ENCODE measurements at places on chromosomes 12 and 14.

GRCh38 chr12:95784915-95785314, 5.6 kb downstream of the NTN4 start:
- DNase-seq: no peak

- DNase-seq: no peak
Observed at GRCh38 chr14:74792249-74793039, 29.3 kb downstream of the YLPM1 start.

DNA sequence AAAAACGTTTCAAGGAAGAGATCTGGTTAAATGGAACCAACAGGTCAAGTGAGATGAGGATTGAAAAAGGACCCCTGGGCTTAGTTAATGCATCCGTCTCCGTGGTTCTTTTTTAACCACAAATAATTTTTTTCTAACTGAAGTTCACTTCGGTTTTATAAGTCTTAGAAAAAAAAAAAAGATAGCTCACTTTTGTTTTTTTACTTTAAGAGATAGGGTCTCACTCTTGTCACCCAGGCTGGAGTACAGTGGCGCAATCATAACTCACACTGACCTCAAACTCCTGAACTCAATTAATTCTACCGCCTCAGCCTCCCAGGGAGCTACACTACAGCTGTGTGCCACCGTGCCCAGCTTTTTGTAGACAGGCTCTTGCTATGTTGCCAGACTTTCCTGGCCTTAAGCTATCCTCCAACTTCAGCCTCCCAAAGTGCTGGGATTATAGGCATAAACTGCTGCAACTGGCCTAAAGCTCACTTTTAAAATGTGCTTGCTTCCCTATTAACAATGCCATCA, 11.8 kb downstream of the HNRNPC start:
- no peak for DNase-seq

DNA sequence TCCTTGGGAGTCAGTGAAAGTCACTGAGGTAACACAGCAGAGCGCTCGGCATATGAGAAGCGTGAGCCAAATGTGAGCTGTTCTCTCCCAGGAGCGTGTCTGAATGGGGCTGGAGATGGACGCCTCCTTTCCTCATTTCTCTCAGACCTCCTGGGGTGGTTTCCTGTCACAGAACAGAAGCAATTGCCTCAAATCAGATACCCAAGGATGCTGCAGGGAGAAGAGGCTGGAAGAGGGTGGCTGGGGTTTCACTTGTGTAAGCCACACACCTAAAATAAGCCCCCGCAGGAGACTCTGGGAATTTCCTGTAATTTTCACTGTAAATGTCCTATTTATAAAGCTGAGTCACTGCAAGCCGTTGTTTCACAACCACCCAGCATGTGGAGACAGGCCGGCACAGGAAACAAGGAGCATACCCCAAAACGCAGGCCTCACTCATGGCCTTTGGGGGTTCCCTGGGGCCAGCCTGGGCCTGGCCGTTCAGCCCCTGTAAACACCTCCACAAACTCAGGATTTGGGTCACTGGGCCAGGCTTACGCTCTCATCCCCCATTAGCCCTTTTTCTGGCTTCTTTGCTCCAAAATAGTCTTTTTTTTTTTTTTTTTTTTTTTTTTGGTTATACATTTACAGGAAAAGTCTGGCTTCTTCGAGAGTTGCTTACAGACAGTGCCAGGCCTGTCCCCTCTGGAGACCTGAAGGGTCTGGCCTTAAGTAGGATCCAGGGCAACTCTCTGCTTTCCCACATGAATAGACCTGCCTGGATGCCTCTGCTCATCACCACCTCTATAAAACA, 55.3 kb downstream of the VCPKMT start:
- peak; percentile 90 for DNase-seq

GRCh38 chr12:2286047-2286446, 233.3 kb downstream of the CACNA1C start:
- no peak for DNase-seq

GRCh38 chr12:92027701-92028440, 117.8 kb downstream of the BTG1 start:
- no peak for DNase-seq

DNA sequence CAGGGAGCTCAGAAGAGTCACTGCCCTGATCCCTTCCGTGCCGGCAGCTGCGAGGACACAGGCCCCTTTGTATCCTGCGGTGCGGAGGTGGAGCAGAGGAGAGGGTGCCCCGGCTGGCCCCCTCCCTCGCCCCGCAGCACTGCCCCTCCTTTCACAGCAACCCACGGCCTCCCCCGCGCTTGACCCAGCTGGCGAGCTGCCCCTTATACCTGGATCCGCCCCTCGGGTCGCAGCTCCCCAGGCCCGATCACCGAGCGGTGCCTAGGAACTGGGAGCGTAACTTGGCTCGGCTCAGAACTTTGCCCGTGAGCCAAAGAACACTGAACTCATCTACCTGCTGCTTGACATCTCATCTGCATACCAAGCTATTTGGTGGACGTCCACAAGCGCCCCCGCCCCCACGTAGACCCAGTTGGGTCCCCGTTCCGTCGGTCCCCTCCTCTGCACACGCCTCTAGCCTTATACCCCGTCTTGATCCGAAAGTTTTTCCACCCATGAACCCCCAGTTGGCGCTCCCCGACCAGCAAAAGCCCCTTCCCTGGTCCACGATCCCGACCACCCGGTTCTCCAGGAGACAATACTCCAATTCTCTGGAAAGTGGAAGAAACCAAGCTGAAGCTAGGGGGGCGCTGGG, 697 bp upstream of the DNAJC14 start:
- peak; percentile 30 for DNase-seq

GRCh38 chr14:71400871-71401321, 493.6 kb downstream of the PCNX1 start:
- no peak for DNase-seq

- no peak for DNase-seq
Observed at GRCh38 chr14:53954551-53955228, 1.9 kb downstream of the BMP4 start.

- no peak for DNase-seq
Observed at GRCh38 chr14:74942181-74942580, 13.2 kb downstream of the PGF start.

GRCh38 chr12:57299514-57300016, 48.6 kb upstream of the STAC3 start:
- DNase-seq: no peak

DNA sequence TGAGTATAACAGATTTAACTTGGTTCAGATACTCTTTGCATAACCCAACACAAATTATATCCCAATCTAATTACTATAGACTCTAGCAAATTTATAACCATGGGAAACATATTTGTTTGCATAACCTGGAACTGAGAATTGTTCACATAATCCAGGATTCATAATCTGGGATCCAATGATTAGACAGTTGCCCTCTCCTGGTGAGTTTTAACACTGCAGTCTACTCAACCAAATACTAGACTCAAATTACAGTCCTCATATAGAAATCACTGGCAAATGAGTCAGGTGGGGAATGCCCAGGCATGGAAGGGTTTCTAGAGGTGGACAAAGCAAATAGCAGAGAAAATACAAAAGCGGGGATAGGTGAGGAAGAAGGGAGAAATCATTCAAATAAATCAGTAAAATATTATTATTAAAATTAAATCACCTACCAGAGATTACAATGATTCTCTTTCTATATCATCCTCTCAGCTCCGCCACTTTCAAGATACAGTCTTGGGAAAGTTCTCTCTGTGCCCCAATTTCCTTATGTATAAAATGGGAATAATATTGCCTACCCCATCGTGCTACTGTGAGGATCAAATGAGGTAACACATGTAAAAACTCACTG, 9.4 kb downstream of the GCH1 start:
- peak; percentile 68 for DNase-seq

GRCh38 chr14:73007835-73008234, 19.1 kb downstream of the ZFYVE1 start:
- no peak for DNase-seq

DNA sequence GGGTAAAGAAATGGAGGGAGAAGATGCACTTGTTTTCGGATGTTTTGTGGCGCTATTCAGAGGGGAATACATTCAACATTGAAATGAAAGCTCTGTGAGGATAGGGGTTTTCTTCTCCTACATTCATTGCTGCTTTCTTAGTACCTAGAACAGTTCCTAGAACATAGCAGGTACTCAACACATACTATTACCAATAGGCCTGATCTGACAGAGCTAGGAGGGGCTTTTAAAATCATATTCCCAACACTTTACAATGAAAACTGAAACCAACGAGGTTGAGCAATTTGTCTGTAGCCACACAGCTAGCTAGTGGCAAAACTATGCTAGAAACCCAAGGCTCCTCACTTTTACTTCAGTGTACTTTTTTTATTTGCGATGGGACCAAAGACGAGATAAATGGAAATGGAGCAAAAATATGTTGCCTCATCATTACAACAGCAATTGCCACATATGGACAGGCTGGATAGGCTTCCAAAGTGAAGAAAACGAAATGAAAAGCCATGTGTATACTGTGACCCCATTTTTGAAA, 23.1 kb upstream of the IL22 start:
- DNase-seq: no peak

GRCh38 chr14:76698191-76698590, 63.1 kb upstream of the VASH1 start:
- no peak for DNase-seq

GRCh38 chr12:20629414-20630156, 65.5 kb upstream of the SLCO1C1 start:
- no peak for DNase-seq

DNA sequence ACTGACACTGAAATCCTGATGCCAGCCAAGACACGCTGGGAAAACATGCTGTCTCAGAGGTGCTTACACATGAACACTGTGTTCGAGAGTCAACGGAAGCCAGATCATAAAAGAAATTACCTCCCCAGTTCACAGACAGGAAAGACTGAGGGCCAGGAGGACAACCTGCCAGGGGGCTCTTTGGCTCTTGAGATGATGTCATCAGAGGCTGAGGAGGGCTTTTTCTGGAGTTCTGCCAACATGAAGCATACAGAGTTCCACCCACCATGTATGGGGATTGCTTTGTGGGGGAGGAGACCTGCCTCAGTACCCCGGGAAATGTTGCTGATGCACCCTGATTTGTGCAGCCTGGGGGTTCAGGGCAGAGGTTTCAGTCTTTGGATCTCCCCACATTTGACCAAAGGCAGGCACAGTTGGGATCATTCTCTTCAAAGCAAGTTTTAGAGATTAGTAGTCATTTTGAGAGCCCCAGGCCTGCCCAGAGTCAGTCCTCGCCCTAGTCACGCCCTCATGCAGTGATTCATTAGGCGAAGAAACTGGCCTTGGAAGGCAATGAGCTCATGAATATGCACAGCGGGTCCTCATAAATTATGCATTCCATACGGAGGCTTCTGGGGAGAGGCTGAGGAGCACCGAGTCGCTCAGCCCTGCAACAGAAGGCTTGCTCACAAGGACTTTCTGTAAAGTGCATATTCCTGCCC, 34.9 kb upstream of the EML1 start:
- DNase-seq: peak; percentile 86

GRCh38 chr14:95935228-95935822, 58.7 kb downstream of the TUNAR start:
- peak; percentile 20 for DNase-seq

- no peak for DNase-seq
Observed at GRCh38 chr12:109764776-109765445, 51.3 kb downstream of the FAM222A start.

DNA sequence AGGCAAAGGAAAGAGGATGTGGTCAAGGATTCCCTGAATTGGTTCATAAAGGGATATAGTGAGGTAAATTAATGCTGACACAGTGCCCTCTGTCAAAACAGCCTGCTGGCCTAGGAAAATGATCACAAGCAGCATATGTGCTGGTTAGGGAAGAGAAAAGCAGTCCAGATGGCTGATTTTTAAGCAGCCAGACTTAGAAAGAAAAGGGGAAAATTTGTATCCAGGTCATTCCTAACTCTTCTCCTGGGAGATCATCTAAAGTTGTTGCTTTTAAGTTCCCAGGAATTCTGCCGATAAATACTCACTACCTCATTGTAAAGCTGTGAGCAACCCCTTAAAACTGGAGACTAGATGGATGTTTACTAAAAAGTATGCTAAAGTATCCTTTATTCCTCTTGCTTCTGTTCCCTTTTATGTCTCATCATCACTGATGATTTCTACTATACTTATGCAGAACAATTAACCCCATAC, 46.4 kb upstream of the CNOT2 start:
- DNase-seq: no peak

GRCh38 chr14:105891631-105892452, 365.5 kb downstream of the TMEM121 start:
- no peak for DNase-seq

DNA sequence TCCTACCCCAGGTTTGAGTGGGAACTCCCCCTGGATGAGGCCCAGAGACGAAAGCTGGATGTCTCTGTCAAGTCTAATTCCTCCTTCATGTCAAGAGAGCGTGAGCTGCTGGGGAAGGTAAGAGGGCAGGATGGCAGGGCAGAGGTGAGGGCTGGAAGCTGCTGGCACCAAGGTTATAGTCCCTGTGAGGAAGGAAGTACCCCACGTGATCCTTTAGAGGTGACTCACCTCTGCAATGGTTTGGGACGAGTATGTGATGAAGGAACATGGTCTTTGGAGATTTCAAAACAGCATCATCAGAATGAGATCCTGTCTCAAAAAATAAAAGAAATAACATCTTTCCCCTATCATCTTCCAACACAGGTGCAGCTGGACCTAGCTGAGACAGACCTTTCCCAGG, 9.2 kb upstream of the MYL6B start:
- no peak for DNase-seq

GRCh38 chr12:14540801-14541462, 26.8 kb downstream of the PLBD1 start:
- no peak for DNase-seq

GRCh38 chr12:113422030-113422885, at the start of gene SDSL:
SDSL (plus strand) TSS chr12:113422380; CDS start chr12:113427983, 5,603 bp downstream.
- peak; percentile 91 for DNase-seq

DNA sequence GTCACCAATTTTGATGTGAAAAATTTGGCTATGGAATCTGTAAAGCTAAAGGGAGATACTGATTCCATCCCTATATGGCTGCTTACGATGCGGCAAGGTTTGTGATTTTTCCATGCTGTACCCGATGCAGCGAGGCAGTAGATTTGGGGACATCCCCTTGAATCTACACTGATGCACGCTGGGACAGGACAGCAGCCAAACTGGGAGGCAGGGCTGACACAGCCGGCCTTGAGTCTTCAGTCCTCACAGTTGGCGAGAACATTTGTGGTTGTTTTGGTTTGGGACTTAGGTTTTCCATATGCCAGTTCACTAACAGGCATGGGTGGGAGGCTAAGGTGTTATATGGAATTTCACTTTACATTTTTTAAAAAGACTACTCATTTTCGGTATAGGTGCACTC, 3.8 kb downstream of the GALNT16 start:
- DNase-seq: no peak

DNA sequence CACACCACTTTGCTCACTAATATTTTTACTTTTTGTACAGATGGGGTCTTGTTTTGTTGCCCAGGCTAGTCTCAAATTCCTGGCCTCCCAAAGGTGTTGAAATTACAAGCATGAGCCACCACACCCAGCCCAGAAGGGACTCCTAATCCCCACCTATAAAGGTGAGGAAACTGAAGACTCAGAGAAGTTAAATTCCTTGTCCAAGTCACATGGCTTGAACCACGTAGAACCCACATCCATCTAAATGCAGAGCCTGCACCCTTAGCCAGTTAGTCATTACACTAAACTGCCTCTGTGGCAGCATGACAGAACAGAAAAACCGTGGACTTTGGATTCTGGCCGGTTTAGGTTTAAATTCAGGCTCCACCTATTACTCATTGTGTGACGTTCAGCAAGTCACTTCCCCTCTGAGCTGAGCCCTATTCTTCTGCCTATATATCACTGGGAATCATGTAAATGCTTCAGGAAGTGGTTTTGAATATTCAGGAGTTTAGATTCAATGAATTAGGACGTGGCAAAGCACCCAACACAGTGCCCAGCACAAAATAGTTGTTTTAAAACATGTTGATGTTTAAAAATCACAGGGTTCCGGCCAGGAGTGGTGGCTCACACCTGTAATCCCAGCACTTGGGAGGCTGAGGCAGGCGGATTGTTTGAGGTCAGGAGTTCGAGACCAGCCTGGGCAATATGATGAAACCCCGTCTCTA, 3.0 kb upstream of the CORO1C start:
- DNase-seq: peak; percentile 75
